Occipital lobe (tissue), 3 donors: ENCODE measurements at places on chromosomes 1 and 21. TPM values are rescaled to one million over a fixed set of nuclear protein-coding genes. Genes with fewer than 3 reads are reported as not detected.

GRCh38 chr1:199724049-199724448, 303.5 kb upstream of the NR5A2 start:
- DNase-seq, result no peak

GRCh38 chr21:28338701-28339305, 653.9 kb downstream of the LTN1 start:
- DNase-seq, result no peak

GRCh38 chr1:40785446-40785845, 1.9 kb downstream of the KCNQ4 start:
- DNase-seq, result no peak

DNA sequence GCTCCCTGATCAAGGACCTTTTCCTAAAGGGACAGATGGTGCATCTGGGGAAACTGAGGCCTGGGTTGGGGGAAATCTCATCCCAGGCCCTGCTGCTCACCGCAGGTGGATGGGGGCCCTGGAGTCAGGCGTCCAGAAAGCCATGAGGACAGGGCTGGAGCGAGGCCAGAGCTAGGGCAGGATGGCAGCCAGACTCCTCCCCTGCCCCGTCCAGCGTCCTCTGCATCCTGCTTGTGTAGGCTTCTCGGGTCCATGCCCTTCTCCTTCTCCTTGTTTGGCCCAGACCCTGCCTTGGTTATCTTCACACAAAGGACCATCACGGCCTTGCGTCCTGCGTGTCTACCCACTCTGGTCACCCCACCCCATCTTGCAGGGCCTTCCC, 43.0 kb downstream of the TRIM11 start:
- DNase-seq, result no peak

- DNase-seq, result no peak
Measured at GRCh38 chr1:18646091-18646785, 15.6 kb downstream of the PAX7 start.

DNA sequence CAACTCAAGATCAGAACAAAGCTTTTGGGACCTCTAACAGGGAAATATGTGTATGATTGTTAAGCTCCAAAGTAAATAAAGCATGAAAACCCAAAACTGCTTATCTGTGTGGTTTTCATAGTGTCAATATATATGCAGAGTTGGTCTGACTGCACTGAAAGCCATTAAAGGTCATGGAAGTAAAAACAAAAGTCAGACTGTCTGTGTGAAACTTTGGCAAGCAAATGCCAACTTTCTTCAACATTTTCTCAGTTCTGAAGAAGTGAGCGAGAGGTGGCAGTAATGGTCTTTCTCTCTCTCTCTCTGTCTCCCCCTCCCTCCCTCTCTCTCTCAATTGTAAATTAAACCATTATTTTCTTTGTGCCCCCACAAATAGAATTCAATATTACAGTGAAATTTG, 100.1 kb upstream of the S1PR1 start:
- DNase-seq, result no peak

- no peak for DNase-seq
Measured at GRCh38 chr1:56135864-56136147, 443.6 kb downstream of the PLPP3 start.

DNA sequence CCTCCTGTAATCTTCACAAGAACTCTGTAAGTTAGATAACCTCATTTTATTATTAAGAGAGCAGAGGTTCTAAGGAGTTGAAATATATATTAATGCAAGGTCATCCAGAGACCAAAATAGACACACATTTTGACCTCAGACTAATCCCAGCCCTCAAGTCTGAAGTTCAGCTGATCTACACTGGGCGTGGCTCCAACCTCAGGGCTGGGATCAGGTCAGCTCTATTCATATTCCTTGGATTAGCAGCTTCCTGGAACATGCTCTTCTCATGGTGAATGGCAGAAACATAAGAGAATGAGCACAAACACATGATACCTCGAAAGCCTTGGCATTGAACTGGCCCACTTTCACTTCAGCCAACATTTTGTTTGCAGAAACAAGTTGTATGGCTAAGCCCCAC, 200.8 kb upstream of the ST6GALNAC5 start:
- DNase-seq, result no peak

GRCh38 chr1:165415068-165415467, 29.9 kb downstream of the RXRG start:
- DNase-seq, result no peak

DNA sequence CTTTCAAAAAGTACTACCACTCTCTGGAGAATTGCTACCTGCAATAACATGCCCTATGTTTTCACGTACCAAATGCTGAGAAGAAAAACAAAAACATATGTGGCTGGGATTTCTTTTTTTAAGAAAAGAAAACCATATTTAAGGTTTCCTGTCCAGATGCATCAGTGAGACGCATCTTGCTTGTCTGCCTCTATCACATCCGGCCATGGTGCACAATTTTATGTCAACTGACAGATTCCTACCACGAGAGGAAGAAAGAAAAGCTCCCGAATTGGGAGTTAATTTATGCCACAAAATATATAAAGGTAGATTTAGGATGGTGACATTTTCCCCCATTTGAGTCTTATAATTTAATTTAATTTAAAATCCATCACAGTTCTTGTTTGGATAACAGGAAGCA, 62.3 kb upstream of the COL24A1 start:
- DNase-seq, result no peak

DNA sequence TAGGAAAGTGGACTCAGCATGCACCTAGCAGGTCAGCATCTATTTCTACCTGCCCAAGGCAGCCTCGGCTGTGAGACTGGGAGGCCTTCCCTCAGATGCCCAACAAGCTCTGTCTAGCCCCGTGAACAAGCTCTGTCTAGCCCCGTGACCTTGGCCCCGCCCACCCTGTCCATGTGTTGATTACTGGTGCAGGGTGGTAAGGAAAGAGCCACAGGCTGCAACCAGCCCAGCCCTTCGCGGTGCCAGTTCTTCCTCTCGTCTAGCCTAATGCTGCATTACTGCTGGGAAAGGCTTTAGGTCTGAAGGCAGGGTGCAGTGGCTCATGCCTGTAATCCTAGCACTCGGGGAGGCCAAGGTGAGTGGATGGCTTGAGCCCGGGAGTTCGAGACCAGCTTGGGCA, 2.2 kb downstream of the GPR153 start:
- no peak for DNase-seq

The DMBX1 gene
- not detected for total RNA-seq
